ENCODE measurements at places on chromosomes 1 and 21. TPM values are rescaled to one million over a fixed set of nuclear protein-coding genes. Genes with fewer than 3 reads are reported as not detected.

GRCh38 chr1:3668585-3669300, 16.4 kb downstream of the TP73 start:
- H3K36me3 ChIP-seq, result no peaks in the 10 kb centered on the region
- H3K27me3 ChIP-seq, result peaks cover 8% of the 10 kb centered on the region

DNA sequence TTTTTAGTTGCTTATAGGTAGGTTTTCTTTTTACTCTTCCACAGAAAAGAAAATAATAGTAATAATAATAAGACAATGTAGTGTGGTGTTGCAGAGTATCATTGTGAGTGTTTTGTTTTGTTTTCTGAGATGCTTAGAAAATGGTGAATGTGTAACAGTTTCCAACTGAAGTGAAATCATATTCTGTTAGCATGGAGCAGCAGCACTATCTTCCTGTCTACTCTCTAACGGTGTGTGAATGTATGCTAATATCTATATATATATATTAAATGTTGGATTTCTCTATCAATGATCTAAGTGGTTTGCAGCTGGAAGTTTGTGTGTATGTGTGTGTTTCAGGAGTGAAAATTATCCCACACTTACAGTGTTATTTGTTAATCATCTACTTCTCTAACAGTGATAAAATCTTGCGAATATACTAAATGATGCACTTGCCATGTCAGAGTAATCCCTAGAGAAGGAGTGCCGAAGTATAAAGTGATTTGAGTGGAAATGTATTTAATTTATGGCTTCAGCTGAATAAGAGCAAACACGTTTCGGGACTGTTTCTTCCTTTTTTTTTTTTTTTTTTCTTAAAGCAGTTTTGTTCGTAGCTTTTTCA, 377 bp downstream of the SAMD13 start:
- peak overlapping the region; percentile 47 for H3K27ac ChIP-seq
- H3K36me3 ChIP-seq, result peaks cover under 1% of the 10 kb centered on the region
- no peaks in the 10 kb centered on the region for H3K27me3 ChIP-seq

The IL20 gene
- not detected for total RNA-seq

The SLC5A9 gene
- not detected for total RNA-seq

DNA sequence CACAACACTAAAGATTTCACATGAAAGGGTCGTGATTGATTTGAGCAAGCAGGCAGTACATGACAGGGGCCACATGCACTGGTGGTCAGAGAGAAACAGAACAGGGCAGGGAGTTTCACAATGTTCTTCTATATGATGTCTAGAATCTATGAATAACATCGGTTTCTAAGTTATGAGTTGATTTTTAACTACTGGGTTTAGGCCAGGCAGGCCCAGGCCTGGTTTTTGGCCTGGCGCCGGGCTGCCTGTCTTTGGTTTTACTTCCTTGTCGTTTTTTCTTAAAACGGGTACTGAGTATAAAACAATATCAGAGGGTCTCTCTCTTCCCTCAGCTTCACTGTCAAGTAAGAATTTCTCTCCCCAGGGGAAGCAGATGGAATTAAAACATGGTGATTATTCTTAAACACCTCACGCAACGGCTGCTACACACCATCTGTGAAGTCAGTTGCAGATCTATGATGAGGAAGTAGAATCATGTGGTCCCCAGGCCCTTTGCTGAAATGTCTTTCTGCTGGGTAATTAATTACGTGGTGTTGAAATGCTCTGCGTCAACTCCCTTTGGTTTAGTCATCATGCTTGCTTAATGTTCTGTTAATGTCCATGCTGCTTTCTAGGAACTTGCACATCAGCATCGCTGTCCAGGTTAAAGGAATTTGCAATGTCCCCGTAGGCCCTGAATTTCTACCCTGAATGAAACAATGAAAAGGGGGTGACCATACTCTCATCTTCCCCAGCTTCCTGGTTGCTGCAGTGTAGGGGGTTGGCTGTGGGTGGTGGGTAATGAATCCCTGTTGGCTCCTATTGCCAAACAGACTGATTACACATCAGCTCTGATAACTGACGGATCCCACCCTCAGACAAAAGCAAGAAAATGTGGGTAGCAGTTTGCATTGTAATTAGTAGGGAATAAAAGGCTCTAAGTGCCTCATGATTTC, 70.3 kb downstream of the SERINC2 start:
- no peak overlapping the region for H3K4me3 ChIP-seq
- no peak overlapping the region for H3K27ac ChIP-seq
- H3K4me1 ChIP-seq, result peaks cover 11% of the 10 kb centered on the region
- peaks cover 5% of the 10 kb centered on the region for H3K27me3 ChIP-seq

GRCh38 chr1:213423605-213424004, 372.6 kb downstream of the RPS6KC1 start:
- no peak for DNase-seq
- peaks cover 11% of the 10 kb centered on the region for H3K27me3 ChIP-seq
- no peak overlapping the region for H3K27ac ChIP-seq
- H3K36me3 ChIP-seq, result no peaks in the 10 kb centered on the region
- H3K4me1 ChIP-seq, result no peaks in the 10 kb centered on the region
- H3K4me3 ChIP-seq, result no peak overlapping the region

DNA sequence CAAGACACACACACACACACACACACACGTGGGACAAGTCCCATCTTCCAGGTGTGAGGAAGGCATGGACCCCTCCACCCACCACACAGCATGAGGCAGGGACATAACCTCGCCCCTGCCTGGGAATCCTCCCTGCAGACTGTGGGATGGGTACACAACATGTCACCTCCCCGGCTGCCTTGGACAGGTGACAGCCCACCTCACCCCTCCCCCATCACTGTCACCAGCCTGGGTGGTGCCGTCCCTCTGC, 40.7 kb downstream of the AHDC1 start:
- H3K4me1 ChIP-seq, result peaks cover 57% of the 10 kb centered on the region
- no peaks in the 10 kb centered on the region for H3K36me3 ChIP-seq
- H3K4me3 ChIP-seq, result no peak overlapping the region
- no peak for DNase-seq

The LAPTM5 gene
- total RNA-seq, result 153 TPM

The MAP10 gene
- 2.8 TPM for total RNA-seq

- peaks cover 78% of the 10 kb centered on the region for H3K4me1 ChIP-seq
- no peak for DNase-seq
- H3K4me3 ChIP-seq, result peak overlapping the region; percentile 63
- no peaks in the 10 kb centered on the region for H3K27me3 ChIP-seq
- peak overlapping the region; percentile 95 for H3K27ac ChIP-seq
These were observed 15.4 kb downstream of the BTG2 start for GRCh38 chr1:203320591-203321272.

The CFHR1 gene
- total RNA-seq, result not detected

The GPR153 gene
- total RNA-seq, result 5.6 TPM

DNA sequence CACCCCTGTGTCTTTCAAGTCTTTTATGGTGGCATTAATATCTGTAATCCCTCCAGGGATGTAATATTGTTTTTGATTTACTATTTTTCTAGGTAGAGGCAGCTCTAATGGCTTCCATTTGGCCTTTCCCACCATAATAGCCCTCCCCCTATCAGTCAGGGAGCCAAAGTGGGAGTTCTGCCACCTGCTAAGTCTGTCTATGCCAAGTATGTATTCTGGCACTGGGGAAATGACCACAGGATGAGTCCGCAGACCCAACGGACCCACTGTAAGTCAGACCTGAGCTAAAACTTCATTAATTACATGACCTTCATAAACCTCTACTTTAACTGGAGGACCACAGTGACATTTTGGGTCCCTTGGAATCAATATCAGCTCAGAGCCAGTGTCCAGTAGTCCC, 77.1 kb downstream of the GBP6 start:
- peaks cover 16% of the 10 kb centered on the region for H3K36me3 ChIP-seq
- H3K27ac ChIP-seq, result no peak overlapping the region
- peaks cover 7% of the 10 kb centered on the region for H3K27me3 ChIP-seq
- DNase-seq, result no peak
- H3K4me3 ChIP-seq, result no peak overlapping the region

- no peak overlapping the region for H3K4me3 ChIP-seq
- no peak for DNase-seq
- H3K36me3 ChIP-seq, result no peaks in the 10 kb centered on the region
- H3K27me3 ChIP-seq, result peaks cover 13% of the 10 kb centered on the region
- H3K4me1 ChIP-seq, result no peaks in the 10 kb centered on the region
These were observed 11.2 kb upstream of the XPR1 start for GRCh38 chr1:180620581-180620980.

- DNase-seq, result no peak
- H3K27me3 ChIP-seq, result no peaks in the 10 kb centered on the region
- H3K4me3 ChIP-seq, result no peak overlapping the region
- H3K4me1 ChIP-seq, result no peaks in the 10 kb centered on the region
- H3K36me3 ChIP-seq, result peaks cover 13% of the 10 kb centered on the region
These were observed 52.4 kb downstream of the KIF26B start for GRCh38 chr1:245207056-245207638.

DNA sequence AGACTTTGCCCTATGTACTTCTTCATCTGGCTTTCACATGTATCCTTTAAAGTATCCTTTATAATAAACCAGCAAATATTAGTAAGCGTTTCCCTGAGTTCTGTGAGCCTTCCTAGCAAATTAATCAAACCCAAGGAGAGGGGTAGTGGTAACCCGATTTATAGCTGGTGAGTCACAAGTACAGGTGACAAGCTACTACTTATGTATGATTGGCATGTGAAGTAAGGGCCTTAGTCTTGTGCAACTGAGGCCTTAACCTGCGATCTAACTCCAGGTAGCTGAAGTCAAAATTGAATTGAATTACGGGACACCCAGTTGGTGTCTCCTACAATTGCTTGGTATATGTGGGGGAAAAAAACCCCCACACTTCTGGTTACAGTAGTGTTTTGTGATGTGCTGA, 26.0 kb downstream of the SLC16A1 start:
- no peak for DNase-seq
- H3K36me3 ChIP-seq, result peaks cover 5% of the 10 kb centered on the region
- H3K4me3 ChIP-seq, result no peak overlapping the region

The CACNA1S gene
- not detected for total RNA-seq

The LRRC39 gene
- 0.50 TPM for total RNA-seq

GRCh38 chr1:195530961-195531360, 1077.3 kb downstream of the KCNT2 start:
- H3K27me3 ChIP-seq, result no peaks in the 10 kb centered on the region
- H3K4me1 ChIP-seq, result no peaks in the 10 kb centered on the region
- H3K27ac ChIP-seq, result no peak overlapping the region

DNA sequence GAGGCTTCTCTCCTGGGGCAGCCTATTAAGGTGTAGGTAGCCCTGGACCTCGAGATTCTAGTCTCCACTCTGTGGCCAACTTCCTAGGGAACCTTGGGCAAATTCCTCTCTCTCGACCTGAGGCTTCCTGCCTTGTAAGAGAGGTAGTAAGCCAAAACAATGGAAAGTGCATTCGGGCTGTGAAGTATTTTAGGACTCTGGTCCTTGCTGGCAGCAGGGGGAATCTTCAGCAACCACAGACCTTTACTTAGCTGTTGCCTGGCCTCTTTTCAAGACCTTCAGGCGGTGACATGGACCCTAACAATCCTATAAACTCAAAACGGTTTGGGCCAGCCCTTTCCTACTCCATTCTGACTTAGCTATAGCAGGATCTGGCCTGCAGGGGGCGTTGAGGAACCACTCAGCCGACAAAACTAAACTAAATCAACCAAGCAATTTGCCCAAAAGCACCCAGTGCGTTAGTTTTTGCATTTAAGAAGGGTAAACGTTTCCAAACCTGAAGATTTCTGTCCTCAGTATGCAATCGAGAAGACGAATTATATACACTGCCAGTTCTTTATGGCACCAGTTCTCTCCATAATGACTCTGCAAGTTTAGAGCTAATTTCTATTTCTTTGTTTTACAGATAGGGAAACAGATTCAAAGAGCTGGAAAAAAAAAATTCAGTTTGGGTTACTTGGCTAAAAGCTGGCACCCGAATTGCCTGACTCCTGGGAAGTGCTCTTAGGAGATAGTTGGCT, 10.9 kb upstream of the SESN2 start:
- DNase-seq, result peak; percentile 83
- peak overlapping the region; percentile 94 for H3K27ac ChIP-seq
- peak overlapping the region; percentile 90 for H3K4me3 ChIP-seq
- peaks cover 46% of the 10 kb centered on the region for H3K4me1 ChIP-seq

DNA sequence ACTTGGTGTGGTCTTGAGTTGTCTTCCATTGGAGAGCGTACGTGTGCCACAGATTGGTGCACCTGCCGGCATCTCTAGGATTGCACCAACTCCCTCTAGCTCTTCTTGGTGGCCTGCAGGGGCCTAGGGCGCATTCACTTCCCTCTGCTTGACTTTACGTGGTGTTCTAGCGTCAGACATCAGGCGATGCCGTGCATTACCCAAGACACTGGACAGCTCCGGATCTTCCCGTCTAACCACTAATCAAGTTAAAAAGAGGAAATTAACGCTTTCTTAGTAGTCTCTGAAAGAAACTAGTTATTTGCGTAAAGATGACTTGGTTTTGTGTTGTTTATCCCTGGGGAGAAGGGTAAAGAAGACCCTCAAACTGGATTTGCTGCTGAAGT, 510 bp upstream of the IL10RB start:
- H3K27ac ChIP-seq, result peak overlapping the region; percentile 66
- no peak for DNase-seq
- no peaks in the 10 kb centered on the region for H3K36me3 ChIP-seq
- peak overlapping the region; percentile 93 for H3K4me3 ChIP-seq
- H3K27me3 ChIP-seq, result no peaks in the 10 kb centered on the region

- H3K4me1 ChIP-seq, result no peaks in the 10 kb centered on the region
- H3K27ac ChIP-seq, result no peak overlapping the region
- no peak for DNase-seq
- peaks cover 5% of the 10 kb centered on the region for H3K36me3 ChIP-seq
These were observed 322.4 kb upstream of the DEPDC1 start for GRCh38 chr1:68819190-68819829.

The MCOLN3 gene
- not detected for total RNA-seq

The MFSD2A gene
- total RNA-seq, result 41.4 TPM

GRCh38 chr1:54188291-54188690, 11.5 kb downstream of the CYB5RL start:
- H3K27me3 ChIP-seq, result no peaks in the 10 kb centered on the region
- no peaks in the 10 kb centered on the region for H3K36me3 ChIP-seq
- H3K4me3 ChIP-seq, result no peak overlapping the region
- DNase-seq, result no peak
- H3K27ac ChIP-seq, result no peak overlapping the region

The SESN2 gene
- total RNA-seq, result 26.4 TPM

The OR2G6 gene
- not detected for total RNA-seq

DNA sequence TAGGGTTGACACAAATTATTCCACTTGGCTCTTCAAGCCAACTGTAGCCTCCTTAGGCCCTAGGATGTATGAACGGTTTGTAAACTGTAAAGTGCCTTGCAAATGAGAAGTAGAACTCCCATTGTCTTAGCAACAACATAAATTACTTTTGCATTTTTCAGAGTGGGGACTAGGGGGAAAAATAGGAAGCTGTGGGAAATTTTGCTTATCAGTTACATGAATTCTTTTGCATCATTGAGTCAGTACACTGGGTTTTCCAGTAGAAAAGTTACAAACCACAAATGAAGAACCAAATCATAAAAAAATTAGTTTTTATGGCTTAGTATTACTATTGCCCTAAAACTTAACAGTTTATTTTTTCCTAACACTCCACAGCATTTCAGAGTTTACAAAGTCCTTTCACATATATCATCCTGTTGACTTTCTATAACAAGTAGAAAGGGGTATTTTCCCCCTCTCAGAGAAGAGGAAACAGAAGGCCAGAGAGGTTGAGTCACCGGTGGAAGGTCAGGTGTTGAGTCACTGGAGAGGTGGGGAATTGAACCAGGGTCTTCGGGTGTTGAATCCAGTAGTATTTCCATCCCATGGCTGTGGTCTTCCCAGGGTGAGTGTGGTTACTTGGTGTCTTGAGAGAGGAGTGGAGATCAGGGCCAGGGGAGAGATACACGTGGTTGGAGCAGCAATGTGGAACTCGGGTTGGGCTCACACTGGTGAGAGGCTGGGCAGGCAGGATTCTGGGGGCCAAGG, 71.9 kb upstream of the USP24 start:
- DNase-seq, result no peak
- H3K36me3 ChIP-seq, result no peaks in the 10 kb centered on the region
- H3K4me3 ChIP-seq, result no peak overlapping the region
- no peaks in the 10 kb centered on the region for H3K27me3 ChIP-seq
- peaks cover 3% of the 10 kb centered on the region for H3K4me1 ChIP-seq

The CRYAA gene
- total RNA-seq, result not detected

GRCh38 chr1:96363826-96364225, 357.8 kb upstream of the PTBP2 start:
- H3K4me3 ChIP-seq, result no peak overlapping the region
- H3K36me3 ChIP-seq, result no peaks in the 10 kb centered on the region
- no peaks in the 10 kb centered on the region for H3K27me3 ChIP-seq
